ENCODE measurements at places on chromosomes 7 and 10.

- DNase-seq: no peak
Measured at GRCh38 chr7:151711435-151711872, 165.5 kb downstream of the PRKAG2 start.

- DNase-seq: no peak
Measured at GRCh38 chr7:118075936-118076335, 108.0 kb upstream of the LSM8 start.

DNA sequence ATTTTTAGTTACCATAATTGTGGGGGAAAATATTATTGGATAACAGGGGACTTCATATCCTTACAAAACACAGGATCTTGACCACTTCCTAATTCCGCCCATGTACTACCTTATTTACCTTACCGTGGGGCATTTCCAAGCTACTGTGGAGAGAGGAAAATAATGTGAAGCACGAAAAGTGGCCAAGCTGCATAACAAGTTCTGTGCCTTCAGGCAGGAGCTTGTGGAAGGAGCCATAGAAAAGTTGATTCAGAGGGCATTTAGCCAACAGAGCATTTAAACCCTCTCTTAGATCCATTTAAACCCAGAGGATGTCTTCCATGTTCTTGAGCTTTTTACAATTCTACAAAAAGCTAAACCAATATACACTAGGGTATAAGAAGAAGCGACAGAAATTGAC is 41.6 kb downstream of the DNAJB9 start:
- DNase-seq: no peak

GRCh38 chr7:156650042-156650441 is 9.5 kb downstream of the RNF32 start:
- no peak for DNase-seq

DNA sequence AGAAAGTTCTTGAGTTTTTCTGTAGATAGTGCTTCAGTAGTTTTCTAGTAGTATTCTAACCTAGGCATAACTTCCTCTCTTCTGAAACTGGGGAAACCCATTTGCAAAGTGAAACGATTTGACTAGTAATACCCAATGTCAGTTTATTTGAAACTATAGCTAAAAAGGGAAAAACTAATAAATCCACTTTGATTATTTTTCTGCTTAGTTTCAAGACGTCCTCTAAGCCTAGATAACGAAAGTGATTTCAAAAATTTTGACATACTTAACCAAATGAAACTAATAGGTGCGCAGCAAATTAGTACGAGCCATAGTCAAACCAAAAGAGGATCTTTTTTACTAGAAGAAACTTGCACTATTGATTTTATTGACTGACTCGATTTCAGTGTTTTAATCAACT is 9.8 kb upstream of the SP8 start:
- no peak for DNase-seq

- no peak for DNase-seq
Measured at GRCh38 chr10:14554491-14555205, 220.0 kb downstream of the FAM107B start.

DNA sequence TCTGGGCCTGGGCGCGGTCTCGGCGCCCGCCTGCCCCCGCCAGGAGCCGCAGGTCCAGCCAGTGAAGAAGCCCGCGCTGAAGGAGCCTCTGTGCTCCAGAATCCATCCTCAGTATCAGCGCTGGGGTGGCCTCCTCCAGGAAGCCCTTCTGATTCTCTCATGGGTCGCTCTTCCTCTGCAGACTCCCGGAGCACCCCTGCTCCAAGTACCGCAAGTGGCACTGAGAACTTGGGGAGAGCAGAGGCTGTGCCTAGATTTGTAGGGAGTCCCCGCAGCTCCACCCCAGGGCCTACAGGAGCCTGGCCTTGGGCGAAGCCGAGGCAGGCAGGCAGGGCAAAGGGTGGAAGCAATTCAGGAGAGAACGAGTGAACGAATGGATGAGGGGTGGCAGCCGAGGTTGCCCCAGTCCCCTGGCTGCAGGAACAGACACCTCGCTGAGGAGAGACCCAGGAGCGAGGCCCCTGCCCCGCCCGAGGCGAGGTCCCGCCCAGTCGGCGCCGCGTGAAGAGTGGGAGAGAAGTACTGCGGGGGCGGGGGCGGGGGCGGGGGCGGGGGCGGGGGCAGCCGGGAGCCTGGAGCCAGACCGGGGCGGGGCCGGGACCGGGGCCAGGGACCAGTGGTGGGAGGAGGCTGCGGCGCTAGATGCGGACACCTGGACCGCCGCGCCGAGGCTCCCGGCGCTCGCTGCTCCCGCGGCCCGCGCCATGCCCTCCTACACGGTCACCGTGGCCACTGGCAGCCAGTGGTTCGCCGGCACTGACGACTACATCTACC is at the start of gene ALOX5:
ALOX5 (plus strand) TSS at position 641 of the 774 bp plus-strand sequence; CDS start at position 705, 64 bp downstream.
- DNase-seq: peak; percentile 23

GRCh38 chr10:29735628-29736365 is 101.0 kb upstream of the SVIL start:
- peak; percentile 31 for DNase-seq

- DNase-seq: no peak
Measured at GRCh38 chr7:27453702-27454405, 208.8 kb downstream of the HIBADH start.

DNA sequence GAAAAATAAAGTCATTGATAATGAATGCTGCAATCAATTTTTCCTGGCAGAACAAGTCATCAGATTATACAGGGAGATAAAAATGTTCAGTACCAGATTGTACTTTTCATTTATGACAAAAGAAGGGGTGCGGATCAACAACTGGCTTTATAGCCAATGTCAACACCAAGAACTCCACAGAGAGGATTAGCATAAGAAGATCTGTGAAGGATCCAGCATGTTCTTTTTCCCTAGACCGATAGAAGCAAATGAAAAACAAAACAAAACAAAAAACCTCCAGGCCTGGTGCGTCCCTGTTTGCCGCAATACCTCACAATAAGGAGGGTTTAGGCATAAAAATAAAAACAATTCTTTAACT is 34.7 kb upstream of the PRKAR2B start:
- no peak for DNase-seq

DNA sequence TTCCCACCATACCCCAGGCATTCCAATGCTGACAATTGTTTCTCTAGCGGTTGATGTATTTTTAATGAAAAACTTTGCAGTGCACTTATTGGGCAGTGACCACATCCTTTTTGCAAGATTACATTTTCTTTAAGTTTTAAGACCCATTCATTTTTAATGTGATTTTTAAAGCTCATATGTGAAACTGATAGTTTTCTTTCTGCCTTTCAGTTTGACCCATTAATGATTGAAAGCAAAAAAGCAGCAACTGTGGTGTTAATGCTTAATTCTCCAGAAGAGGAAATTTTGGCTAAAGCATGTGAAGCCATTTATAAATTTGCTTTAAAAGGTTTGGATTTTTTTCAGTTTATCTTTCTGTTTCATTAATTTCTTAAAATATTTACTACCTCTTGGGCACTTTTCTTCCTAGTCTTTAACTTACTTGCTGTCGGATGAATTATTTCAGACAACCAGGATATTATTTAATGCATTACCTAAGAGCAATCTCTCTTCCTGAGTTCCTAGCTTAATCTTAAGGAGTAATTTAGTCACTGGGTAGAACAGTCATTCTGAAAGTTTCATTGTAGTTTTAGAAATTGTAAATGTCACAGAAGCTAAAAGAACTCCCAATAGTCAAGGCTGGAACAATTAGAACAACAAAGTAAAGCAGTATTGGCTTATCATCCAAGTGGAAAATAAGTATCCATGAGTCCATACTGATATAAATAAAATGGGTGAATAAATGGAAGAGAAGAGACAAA is 18.3 kb downstream of the ARMC3 start:
- no peak for DNase-seq

GRCh38 chr7:105975770-105976417 is 12.8 kb downstream of the CDHR3 start:
- DNase-seq: peak; percentile 79

DNA sequence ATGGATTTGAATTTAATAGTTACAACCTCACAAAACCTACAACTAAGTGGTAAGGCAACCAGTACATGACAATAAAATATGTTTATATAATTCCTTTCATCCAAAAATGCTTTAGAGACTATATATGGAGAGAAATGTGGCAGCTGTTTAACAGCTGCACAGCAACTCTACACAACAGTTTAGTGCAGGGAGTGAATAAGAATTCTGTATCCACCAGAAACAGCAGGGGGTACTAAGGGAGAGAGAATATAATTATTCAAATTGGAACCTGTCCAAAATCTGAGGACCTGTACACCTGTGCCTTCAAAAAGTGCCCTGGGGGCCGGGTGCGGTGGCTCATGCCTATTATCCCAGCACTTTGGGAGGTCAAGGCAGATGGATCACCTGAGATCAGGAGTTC is 49.6 kb downstream of the POLL start:
- no peak for DNase-seq

DNA sequence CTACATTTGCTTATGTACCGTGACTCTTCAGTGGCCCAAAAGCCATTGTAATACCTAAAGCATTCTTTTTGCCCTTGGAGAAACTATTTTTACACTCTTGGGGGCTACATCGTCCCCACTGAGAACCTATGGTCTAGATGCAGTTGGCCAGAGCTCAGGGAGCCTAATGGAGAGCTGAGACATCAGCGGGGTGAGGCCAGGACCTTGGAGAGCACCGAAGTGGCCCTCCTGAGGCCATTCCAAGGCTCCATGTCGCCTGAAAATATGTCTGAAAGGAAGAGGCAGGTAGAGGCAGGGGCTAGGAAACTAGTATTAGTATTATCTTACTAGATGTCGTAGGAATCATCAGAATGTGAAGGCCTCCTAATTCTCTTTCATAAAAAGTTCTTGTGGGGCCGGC is 4.9 kb downstream of the PKD2L1 start:
- DNase-seq: no peak

GRCh38 chr10:49666054-49666615 is 13.3 kb upstream of the C10orf53 start:
- no peak for DNase-seq

- DNase-seq: no peak
Measured at GRCh38 chr10:1287487-1287886, 231.3 kb downstream of the WDR37 start.

- no peak for DNase-seq
Measured at GRCh38 chr7:33578881-33579672, 326.3 kb upstream of the BMPER start.

DNA sequence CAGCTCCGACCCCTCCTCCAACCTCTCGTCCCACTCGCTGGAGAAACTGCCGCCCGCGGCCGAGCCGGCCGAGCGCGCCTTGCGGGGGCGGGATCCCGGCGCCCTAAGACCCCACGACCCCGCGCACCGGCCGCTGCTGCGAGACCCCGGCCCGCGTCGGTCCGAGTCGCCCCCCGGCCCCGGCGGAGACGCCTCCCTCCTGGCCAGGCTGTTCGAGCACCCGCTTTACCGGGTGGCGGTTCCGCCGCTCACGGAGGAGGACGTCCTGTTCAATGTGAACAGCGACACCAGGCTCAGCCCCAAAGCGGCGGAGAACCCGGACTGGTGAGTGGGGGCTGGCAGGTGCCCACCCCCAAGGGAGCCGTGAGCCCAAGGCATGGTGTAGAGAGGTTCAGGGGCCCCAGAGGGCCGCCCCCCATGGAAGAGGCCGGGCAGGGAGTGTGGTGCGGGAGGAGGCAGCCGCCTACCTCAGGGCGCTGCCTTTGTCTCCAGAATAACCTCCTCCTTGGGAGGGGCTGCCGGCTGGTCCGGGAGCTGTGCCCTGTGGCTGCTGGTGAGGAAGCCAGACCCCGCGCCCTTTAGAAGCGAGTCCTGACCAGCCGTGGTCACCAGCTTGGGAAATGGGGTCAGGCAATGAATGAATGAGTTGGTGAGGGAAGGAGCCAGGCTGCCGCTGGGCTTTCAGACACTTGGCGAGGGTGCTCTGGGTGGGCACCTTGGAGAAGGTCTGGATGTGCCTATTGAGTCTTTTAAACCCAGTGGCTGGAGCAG is 1.3 kb downstream of the FAM20C start:
- DNase-seq: no peak

GRCh38 chr10:52185256-52185655 is 128.8 kb upstream of the DKK1 start:
- DNase-seq: no peak

DNA sequence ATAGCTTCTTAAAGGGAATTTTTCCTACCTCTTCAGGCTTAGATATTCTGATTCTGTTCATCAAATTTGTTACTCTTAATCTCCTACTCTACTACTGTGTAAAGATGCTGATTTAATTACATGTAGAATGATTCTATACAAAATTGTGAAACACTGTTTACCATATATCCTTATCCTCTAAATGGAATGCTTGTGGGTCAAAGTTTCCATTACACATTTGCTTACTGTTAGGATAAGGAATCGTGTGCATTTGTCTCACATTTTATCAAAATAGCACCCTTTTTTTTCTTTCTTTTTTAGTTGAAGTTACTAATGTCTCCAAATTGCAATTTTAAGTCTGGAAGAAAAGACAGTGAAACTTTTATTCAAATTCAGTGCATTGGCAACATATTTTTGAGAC is 65.3 kb downstream of the TFEC start:
- DNase-seq: no peak

- no peak for DNase-seq
Measured at GRCh38 chr10:125118011-125118611, 42.3 kb downstream of the CTBP2 start.

DNA sequence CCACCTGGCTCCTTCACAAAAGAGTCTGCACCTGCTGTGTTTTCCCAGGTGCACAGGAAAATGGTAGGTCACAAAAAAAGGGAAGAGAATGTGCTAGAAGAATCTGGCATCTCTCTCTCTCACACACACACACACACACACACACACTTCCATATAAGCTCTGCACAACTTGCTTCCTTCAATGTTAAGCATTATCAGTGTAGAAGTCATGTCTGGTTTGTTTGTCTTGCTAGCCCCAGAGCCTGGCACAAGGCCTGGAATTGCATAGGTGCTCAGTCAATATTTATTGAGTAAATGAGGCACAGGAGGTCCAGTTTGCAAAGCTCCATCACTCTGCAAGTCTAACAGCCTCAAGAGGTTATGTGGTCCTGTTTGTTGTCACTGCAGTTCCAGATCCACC is 867.3 kb upstream of the AUTS2 start:
- peak; percentile 94 for DNase-seq

DNA sequence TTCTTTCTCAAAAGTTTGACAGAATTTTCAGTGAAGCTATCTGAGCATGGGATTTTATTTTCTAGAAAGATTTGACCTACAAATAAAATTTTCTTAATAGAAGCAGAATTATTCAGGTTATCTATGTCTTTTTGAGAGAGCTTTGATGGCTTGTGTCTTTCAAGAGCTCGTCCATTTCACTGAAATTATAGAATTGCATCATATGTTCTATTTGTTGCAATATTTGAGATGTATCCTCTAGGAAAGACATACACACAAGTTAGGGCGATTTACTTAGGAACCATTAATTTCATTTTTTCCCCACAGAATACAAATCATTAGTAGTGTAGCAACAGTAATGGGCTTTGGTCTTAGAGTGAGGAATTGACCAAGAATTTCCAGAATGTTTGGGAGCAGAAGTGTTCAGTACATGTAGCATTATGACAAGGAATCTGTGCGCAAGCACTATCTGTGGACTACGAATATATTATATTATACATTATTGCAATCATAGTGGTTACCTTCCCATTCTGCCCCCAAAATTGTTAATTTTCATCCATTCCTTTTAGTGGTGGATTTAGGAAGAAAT is 12.8 kb upstream of the COL17A1 start:
- no peak for DNase-seq

GRCh38 chr7:78530351-78530750 is 731.8 kb downstream of the PHTF2 start:
- no peak for DNase-seq
